ENCODE measurements at places on chromosomes 7 and 10.
A peak's percentile ranks its signal among the peaks of the same experiment; 100 is the strongest.

GRCh38 chr7:131090886-131091692 is 236.6 kb upstream of the MKLN1 start:
- DNase-seq, result no peak

- DNase-seq, result no peak
These were observed 134.3 kb upstream of the TNRC18 start for GRCh38 chr7:5557920-5558401.

GRCh38 chr7:92851732-92852131 is 15.4 kb upstream of the CDK6 start:
- no peak for DNase-seq

GRCh38 chr10:70331486-70332268 is 47.9 kb upstream of the NPFFR1 start:
- DNase-seq, result no peak

GRCh38 chr10:55630491-55631056 is 730.5 kb downstream of the ZWINT start:
- no peak for DNase-seq

- no peak for DNase-seq
These were observed 355.3 kb downstream of the PRPF18 start for GRCh38 chr10:13942035-13942434.

DNA sequence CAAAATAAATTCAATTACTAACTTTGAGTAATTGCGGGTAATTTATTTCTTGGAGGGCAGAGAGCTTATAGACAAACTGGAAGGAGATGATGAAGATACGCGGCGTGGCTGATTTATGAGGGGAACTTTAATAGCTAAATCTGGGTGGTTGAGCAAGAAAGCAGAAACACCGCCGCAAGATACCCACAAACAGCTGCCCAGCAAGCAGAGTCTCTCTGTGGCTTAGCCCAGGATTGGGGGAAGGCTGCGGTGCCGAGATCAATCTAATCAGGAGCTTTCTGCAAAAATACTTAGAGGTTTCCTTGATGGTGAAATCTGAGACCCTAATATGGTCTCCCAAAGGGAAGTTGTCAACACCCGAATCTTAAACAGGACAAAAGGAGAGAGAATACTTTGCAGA is 94.9 kb upstream of the MGMT start:
- DNase-seq, result no peak

DNA sequence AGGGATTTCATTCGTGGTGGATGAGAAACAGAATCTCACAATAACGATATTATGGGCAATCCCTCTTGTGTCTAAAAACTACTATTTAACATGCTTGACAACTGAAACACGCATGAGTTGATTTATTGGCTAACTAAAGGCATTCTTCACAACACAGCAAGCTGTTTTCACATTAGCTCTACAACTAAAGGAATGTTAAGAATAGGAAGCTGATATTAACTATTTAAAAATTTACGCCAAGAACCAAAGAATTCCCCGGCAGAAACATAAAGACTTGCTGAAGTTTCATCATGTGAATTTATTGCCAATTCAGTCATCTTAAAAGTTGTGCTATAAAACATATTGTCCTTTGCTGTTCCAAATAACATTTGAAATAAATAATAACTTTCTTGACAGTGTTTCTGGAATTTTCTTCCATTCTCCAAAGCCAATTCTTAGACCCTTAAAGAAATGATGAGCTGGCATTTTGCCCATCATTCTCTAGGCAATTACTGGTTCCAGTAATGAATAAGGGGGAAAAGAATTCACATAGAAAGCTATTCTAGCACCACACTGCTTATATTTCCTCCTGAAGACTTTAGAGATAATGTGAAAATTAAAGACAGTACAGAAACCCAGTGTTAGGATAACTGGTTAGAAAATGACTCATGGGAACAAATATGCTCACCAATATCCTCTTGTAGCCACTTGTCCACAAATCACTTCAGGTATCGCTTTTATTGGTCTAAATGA is 233.1 kb downstream of the PARD3 start:
- DNase-seq, result no peak

GRCh38 chr10:60073397-60073780 is 167.0 kb upstream of the CCDC6 start:
- DNase-seq, result no peak

- DNase-seq, result no peak
These were observed 5.4 kb downstream of the CACNB2 start for GRCh38 chr10:18145652-18146051.

DNA sequence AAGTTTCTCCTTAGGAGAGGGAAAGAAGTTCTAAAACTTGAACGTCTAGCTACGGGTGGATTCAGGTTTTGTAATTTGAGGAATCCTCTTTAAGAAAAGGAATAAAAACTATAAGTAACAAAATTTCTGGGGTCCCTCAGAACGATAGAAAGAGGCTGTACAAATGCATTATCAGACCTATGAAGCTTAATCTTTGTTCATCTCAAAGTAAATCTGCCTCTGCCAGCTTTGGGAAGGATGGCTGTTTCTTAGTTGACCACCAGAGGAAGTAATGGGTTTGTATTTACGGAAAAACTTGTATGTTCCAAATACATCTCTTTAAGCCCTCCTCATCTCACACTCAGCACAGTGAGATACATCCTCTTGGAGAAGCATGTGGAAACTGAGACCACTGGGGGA is 864 bp downstream of the PSTK start:
- DNase-seq, result no peak

GRCh38 chr7:128191136-128191844 is 49.8 kb upstream of the LEP start:
- DNase-seq, result no peak

DNA sequence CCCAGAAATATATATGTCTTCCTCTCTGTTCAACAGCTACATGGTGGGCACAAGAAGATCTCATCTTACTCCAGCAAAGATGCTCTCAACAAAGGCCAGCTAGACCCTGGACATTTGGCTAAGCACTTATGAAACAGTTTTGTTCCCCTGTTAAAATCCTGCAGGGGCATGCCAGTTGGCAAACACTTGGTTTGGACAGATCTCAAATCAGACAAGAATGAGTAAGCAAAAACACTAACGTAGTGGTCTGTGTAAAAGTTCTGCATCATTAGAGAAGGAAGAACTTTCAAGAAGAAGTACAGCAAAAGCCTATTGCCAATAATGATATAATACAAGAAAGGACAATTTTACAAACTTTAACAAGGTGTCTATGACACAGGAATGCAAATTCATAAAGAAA is 125.6 kb downstream of the CALN1 start:
- no peak for DNase-seq

- no peak for DNase-seq
These were observed 65.7 kb upstream of the PITRM1 start for GRCh38 chr10:3238115-3238871.

DNA sequence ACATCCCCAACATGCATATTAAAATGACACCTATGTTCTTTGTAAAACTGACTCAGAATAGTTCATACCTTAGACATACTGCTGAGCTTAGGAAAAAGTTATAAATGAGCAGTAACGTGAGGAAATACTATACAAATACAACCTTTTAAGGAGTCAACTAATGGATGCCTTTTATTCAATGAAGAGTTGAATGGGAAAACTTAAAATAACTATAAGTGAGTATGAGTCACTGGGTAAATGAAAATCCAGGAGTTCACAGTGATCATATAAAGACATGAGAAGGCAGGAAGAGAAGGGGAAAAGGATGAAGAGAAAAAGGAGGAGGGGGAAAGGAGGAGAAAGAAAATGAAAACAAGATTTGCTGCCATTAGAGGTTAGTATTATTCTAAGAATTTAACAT is 157.8 kb upstream of the PCDH15 start:
- DNase-seq, result no peak

DNA sequence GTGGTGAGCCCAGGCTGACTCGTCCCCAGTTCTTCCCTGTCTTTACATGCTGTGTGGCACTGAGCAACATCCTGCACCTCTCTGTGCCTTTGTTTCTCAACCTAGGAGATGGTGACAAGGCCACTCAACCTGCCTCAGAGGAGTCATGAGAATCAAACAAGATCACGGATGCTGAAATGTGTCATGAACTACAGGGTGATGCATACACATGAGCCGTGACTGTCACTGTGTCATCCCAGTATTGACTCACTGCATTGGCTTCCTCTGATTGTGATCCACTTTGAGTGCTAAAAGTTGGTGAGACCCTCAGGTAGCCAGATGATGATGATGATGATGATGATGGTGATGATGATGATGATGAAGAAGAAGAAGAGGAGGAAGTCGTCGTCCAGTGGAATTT is 11.5 kb downstream of the C10orf71 start:
- no peak for DNase-seq

GRCh38 chr7:100122067-100122466 is 2.6 kb downstream of the CNPY4 start:
- DNase-seq, result no peak

GRCh38 chr7:4731803-4732202 is 43.6 kb upstream of the AP5Z1 start:
- DNase-seq, result no peak

DNA sequence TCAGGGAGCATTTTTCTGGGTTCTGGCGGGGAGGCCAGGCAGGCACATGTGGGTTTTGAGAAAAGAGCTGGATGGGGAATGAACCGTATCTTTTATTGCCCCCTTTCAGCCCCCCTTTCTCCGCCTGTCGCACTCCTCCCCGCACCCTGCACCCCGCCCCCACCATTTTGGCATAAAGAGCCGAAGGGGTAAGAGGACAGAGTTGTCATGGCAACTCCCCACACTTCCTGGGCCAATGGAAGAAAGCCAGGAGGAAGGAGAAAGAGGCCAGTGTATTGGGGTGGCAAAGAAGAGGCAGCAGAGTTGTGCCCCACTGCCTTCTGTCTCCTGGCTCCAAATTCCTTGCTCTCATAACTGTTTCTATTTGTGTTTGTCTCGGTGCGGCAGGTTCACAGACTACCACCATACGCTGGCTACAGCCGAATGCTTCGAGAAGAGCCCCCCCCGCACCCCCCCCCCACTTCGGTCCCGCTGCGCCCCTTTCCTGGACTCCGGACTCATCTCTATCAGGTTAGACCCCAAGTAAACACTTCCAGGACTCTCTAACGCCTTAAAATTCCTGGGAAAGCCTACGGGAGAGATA is 3.4 kb downstream of the KCNIP2 start:
- peak; percentile 57 for DNase-seq

- no peak for DNase-seq
These were observed 58.8 kb upstream of the MAGI2 start for GRCh38 chr7:79512261-79512660.

DNA sequence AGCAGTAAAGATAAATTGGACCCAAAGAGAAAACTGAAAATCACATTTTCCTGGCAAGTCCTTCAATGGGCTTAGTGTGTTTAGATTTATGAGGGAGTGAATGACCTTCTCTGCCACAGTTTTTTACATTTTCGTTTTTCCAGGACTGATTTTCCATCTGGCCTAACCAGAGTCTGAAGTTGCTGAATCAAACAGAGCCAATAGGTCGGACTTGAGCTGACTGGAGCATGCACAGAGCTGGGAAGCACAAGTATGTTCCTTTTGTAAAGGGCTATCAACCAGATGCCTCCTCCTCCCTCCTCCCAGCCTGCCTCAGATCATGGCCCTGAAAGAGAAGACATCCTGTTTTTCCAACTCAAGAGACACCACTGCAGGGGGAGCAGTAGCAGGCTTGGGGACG is 126.0 kb upstream of the ANKRD1 start:
- DNase-seq, result no peak

DNA sequence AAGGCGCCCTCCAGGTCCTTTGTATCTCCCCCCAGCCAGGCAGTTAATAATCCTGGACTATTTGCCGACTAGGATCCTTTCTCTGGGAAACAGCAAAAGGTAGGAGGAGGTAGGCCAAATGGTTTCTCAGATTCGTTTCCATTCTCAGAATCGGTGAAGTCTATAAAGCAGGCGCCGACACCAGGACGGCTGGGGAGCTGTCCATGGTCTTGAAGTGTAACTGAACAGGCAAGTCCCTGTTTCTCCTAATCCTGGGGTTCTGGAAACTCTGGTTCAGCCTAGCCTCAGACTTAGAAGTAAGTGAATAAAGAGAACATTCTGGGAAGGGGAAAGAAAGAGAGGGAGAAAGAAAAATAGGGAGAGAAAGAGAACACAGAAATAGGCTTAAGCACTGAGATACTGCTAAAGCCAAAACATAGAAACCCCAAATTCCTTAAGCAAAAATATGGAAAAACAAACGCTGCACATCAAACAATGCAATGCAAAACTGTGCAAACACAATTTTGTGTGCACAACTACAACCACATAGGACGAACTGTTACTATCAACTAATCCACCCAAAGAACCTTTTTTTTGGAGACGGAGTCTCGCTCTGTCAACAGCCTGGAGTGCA is 11.1 kb upstream of the INA start:
- no peak for DNase-seq

DNA sequence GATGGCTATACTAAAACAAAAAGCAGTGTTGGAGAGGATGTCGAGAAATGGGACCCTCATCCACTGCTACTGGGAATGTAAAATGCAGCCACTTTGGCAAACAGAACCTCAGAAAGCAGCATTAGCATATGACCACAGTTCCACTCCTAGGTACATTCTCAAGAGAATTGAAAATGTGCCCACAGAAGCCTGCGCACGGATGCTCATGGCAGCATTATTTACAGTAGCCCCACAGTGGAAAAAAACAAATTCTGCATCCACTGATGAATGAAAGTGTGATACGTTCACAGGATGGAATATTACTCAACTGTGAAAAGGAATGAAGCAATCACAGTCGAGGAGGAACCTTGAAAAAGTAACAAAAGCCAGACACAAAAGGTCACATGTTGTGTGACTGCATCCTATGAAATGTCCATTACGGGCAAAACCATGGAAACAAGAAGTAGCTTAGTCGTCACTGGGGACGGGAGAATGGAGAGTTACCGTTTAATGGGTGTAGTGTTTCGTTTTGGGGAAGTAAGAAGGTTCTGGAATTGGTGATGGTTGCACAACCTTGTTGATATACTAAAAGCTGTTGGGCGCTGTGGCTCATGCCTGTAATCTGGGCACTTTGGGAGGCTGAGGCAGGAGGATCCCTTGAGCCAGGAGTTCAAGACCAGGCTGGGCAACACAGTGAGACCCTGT is 2.5 kb upstream of the UPK3B start:
- DNase-seq, result no peak

DNA sequence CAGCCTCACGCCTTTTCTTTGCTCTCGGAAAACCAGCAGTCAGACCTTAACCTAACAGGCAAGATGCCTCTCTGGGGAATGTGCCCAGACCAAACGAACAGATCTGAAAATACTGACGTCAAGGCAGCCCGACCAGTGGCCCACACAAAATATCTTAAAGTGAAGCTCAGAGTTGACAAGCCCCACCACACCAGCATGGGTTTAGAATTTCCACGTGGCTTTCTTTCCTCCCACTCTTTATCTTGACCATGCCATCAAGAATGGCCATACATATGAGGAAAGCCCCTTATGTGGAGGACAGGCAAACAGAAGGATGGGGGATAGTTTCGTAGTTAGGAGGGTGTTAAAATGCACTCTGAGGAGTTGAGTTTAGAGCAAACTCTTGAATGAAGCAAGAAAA is 89.8 kb downstream of the MRPL32 start:
- no peak for DNase-seq

DNA sequence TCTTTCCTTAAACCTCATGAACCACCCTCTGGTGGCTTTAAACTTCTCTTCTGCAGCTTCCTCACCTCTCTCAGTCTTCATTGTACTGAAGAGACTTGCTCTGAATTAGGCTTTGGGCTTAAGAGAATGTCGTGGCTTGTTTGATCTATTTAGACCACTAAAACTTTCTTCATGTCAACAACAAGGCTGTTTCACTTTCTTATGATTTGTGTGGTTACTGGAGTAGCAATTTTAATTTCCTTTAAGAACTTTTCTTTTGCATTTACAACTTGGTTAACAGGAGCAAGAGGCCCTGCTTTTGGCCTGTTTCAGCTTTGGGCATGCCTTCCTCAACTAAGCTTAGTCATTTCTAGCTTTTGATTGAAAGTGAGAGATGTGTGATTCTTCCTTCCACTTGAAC is 38.1 kb upstream of the CDHR3 start:
- no peak for DNase-seq

- DNase-seq, result no peak
These were observed 97.2 kb upstream of the GNA12 start for GRCh38 chr7:2941216-2941859.
